COLO829 (cell line): ENCODE measurements at places on chromosomes 11 and 22.

DNA sequence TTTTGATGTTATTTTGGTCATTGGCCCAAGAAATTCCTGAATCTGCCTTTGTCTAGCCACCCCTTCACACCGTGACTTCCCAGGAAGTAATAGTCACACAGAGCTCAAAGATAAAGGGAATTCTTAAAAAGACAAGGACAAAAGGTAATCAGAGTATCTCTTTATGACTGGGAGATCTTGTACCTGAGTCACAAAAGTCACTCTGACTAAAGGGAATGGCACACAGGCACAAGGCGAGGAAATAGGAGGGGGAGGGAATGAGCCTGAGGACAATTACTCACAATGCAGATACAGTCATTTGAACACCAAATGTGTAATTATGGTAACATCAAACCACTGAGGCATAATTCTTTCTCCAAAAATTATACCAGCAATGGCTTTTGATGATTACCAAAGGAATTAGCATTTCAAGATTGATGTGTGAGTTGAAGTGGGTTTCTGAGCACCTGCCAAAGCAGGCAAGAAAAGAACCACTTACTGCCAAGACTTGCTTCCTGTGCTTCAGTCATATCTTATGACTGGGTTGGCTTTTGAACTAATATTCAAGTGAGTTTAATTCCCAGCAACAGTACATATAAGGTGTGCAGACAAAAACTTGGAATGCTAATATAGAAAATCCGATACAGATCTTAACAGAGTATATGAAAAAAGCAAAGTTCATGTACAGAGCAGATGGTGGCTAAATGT is 856.4 kb downstream of the LRRC4C start:
- DNase-seq: no peak

DNA sequence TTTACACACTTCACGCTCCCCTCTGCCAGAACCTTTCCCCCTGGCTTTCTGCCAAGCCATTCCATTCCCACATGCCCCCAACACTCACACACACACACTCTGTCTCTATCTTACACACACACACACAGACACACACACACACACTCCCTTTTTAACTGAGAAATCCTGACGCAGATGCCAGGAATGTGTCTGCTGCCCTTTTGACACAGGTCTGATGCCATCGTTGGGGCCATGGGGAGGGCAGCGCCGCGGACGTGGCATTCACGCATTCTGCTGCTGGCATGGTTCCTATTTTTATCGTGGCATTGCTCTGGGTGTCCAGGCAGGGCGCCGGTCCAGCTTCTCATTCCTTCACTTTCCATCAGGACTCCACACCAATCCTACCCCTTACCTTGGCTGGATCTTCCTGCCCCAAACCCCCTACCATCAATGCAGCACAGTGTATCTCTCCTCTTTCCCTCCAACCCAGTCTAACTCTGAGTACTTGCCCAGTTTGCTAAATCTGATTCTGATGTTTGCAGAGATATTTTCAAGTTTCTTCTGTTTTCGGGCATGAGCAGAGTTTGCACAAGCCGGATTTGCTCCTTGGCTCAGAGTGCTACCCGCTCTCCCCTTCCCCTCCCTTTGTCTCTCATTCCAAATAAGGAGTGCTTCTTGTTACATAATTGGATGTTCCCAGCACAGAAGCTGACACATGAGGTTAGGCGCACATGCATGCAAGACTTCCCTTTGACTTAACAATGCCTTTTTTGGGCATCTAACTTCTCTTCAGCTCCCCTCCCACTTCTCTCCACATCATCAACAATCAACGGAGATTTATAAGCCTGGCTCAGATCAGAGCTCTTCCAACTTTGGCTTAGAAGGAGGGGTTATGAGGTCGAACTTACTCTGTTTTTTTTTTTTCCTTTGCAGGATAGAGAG is 18.8 kb downstream of the SNX19 start:
- peak; percentile 35 for DNase-seq

DNA sequence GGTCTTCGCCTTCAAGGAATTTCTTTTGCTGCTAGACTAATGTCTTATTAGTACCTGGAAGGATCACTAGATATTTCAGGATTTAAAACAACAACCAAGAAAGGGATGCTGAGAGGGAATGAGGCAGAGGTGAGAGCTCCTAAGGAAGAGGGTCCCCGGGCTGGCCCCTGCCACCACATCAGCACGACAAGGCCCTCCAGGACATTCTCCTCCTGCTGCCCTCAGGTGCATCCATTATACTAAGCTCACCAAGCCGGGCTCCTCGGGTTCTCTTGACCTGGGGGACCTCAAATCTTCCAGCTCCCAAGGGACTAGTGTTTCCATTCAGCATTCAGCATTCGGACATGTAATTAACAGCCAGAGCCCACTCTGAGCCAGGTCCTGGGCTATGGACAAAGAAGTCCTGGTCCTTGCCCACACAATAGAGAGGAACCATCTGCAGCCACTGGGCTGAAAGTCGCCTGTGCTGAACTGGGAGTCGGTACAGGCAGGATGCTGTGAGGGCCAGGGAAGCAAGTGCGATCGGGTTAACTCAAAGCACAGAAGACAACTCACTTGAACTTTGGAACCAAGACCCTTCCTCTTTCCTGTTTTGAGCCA is 29.4 kb upstream of the OAF start:
- DNase-seq: no peak

GRCh38 chr11:76719281-76719680 is 48.7 kb upstream of the LRRC32 start:
- no peak for DNase-seq

DNA sequence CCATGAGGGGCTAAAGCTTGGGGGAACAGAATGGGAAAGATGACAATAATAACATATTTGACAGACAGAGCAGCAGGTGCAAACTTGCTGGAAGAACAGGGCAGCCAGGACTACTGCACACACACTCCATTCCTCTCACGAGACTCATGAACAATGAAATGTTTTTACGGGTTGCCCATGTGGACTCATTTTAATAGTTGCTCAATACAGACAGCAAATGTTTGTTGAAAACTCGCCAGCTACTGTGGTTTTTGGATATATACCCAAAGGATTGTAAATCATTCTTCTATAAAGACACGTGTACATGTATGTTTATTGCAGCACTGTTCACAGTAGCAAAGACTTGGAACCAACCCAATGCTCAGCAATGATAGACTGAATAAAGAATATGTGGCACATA is 10.3 kb downstream of the SYT13 start:
- DNase-seq: no peak

- DNase-seq: no peak
These were observed 73.2 kb upstream of the TCF20 start for GRCh38 chr22:42343531-42344081.

- DNase-seq: peak; percentile 74
These were observed 18.1 kb upstream of the MRTFA start for GRCh38 chr22:40654522-40655167.

DNA sequence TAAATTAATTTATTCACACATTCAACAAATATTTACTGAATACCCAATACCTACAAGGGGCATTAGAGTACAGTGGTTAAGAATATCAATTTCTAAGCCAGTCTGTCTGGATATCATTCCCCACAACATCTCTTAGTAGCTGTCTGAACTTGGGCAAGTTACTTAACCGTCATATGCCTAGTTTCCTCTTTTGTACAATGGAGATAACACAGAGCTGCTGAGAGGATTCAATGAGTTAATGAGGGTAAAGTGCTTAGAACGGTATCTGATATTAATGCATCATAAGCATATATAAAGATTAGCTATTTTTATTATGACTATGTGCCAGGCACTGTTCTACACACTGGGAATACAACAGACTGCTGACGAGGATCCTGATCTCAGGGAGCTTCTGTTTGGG is 116.4 kb downstream of the APOL5 start:
- DNase-seq: no peak

GRCh38 chr11:17736930-17737817 is 2.6 kb downstream of the KCNC1 start:
- DNase-seq: no peak

DNA sequence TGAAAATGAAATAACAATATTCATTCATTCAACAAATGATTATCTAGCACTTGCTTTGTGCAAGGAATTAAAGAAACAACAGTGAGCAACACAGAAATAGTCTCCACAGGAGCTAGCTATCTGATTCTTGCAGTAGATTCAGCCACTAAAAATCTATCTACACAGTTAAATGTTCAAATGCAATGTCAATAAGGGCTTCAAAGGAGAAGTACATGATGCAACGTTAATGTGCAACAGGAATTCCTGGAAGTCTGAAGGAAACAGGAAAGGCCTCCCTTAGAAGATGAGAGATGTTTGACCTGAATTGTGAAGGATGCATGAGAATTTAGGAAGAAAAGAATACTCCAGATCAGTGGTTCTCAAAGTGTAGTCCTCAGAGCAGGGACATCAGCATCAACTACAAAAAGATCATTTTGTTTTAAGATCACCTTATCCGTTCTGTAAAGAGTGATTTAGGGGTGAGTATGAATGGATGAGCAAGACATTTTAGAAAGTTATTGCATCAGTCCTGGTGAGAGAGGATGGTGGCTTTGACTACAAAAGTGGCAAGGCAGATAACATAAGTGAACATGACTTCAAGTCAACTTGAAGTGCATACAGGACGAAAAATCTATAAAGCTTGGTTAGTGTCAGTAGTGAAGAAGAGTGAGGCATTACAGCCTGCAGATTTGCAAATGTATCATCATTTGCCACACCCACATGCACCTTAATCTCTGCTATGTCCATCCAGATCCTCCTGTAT is 96.0 kb downstream of the ETS1 start:
- DNase-seq: no peak

DNA sequence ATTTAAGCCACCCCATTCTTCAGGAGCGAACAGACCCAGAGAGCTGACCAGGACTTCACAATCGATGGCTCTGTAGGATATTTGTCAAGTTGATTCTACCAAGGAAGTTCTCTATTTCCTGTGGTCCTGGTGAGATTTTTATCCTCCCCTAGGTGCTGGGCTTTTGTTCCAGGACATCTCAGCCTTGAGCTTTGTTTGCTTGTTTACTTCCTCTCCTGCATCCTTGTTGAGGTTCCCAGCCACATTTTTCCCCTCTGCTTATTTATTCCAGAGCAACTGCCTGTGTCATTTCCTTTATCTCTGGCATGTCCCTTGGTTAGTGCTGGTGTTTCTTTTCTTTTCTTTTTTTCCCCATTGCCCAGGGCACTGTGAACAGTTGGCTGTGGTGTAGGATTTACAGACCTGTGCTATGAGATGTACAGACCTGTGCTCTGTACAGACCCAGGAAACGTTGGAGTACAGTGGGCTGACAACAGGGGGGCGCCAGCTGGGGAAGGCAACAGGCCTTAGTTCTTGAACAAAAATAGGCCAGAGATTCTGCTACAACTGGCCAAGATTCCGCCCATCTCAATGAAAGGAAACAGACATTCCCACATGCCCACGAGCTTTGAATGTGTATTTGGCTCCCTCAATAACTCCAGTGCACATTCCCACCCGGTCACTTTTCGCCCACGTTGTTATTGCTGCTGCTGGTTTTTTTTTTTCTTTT is 235.9 kb upstream of the DDI1 start:
- DNase-seq: peak; percentile 13

DNA sequence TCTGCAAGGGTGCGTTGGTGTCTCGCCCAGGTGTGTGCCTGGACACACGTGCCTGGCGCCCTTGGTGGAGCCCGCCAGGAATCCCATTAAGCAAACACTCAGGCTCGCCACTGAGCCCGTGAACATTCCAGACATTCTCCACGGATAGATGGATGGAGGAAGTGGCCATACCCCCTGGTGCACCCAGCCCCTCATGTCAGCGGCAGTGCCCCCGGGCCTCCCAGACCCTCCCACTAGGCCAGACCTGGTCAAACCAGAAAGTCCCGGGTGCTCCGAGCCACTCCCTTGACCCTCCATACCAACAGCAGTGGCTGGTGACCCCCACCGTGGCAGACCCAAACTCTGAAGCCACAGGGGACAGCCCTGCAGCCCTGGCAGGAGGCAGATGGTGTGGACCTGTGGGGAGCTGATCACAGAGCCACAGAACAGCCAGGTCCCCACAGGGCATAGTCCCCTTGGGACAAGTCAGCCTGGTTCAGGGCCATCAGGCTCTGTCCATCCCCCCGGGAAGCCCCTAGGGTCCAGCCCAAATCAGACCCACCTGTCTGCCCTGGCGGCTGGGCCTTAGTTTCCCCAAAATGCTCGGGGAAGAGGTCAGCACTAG is 1.9 kb downstream of the EPS8L2 start:
- DNase-seq: no peak

GRCh38 chr22:44668886-44669521 is 33.0 kb upstream of the PRR5 start:
- DNase-seq: no peak

GRCh38 chr11:117869604-117870003 is 6.9 kb downstream of the FXYD6 start:
- DNase-seq: no peak

- DNase-seq: no peak
These were observed 855.0 kb downstream of the METTL15 start for GRCh38 chr11:28963187-28963586.

DNA sequence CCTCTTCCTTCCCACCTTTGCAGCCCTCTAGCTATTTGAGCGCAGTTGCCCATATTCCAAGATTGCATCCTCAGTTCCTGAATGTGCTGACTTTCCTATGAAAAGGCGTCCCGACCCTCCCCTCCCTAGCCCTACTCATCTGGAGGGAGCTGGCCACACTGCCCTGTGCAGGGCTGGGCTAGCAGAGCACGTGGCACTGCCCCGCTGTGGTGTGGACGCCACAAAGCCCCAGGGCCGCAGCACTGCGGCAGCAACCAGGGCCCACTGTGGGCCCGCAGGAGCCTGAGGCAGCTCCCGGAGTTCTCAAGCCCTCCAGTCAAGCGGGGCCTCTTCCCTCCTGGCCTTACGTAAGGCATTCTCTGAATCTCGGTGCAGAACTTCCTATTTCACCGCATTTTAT is 27.6 kb downstream of the B3GAT1 start:
- DNase-seq: no peak

GRCh38 chr11:91981995-91982394 is 242.6 kb upstream of the FAT3 start:
- DNase-seq: no peak

GRCh38 chr11:862081-862661 is 19.5 kb downstream of the TSPAN4 start:
- no peak for DNase-seq

GRCh38 chr11:107427569-107428180 is 29.9 kb downstream of the CWF19L2 start:
- DNase-seq: no peak

DNA sequence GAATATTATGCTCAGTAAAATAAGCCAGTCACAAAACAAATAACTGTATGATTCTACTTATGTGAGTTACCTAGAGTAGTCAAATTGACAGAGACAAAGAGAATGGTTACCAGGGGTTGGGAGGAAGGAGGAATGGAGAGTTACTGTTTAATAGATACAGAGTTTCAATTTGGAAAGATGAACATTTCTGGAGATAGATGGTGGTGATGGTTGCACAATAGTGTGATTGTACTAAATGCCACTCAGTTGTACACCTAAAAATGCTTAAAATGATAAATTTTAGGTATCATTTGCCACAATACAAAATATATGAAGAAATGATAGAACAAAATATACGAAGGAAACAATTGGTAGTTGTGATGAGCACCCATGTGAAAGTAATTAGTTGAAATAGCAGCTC is 43.4 kb downstream of the PDHX start:
- no peak for DNase-seq

- peak; percentile 6 for DNase-seq
These were observed 770.6 kb downstream of the FAM181B start for GRCh38 chr11:81963018-81963417.

- no peak for DNase-seq
These were observed 80.0 kb downstream of the BLID start for GRCh38 chr11:122036018-122036417.

GRCh38 chr11:87301785-87302540 is 264.2 kb downstream of the TMEM135 start:
- DNase-seq: peak; percentile 25
